Cardiac muscle cell (in vitro differentiated cells and primary cell): ENCODE measurements at places on chromosomes 13 and 19. TPM values are rescaled to one million over a fixed set of nuclear protein-coding genes. Genes with fewer than 3 reads are reported as not detected.

DNA sequence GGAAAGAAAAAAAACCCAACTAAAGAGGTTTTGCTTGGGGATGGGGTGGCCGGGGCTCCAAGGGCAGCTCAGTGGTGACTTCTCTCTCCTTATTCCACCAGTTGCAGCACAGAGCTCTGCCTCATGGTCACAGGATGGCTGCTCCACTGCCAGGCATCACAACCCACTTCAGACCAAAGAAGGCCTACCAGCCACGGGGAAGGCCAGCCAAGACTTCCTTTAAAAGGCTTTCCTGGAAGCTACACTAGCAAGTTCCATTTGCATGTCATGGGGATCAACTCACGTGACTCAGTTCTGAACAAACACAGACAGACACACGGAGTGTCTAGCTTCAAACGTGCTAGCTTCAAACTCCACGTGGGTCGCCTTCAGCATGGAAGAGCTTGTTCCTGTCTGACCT, 13.2 kb upstream of the EIF3G start:
- DNase-seq = no peak

DNA sequence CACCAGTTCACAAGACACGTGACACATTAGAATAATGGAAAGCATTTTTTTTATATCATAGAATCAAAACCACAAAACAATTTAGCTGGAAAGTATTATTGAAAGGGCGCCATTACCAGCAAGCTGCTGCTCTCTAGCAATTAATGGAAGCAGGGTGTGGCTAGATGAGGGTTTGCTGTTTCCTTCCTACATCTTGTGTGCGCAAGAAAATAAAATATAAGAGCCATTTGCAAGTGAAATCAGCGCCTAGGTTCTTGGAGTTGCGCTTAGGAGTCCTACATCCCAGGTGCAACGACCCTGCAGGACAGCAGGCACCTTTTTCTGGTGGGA, 140.9 kb downstream of the ZNF536 start:
- DNase-seq = no peak

- DNase-seq = no peak
Measured at GRCh38 chr19:15534957-15535864, 26.9 kb downstream of the CYP4F22 start.

DNA sequence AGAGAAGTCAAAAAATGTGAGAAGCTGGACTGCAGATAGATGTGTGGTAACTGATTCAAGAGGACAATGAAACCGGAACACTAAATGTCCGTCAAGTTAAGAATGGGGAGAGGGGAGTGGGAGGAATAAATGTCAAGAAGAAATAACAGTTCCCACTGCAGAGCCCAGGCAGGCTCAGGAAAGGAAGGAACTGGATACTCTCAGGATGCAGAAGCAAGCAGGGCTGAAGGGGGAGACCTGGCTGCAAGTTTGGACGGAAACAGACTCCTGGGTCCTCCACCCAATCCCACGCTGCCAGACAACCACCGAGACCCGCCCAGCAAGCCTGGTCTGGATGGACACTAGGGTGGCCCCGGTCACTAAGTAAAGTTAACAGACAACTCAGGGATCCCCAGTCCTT, 18.1 kb downstream of the TUBGCP3 start:
- no peak for DNase-seq

- DNase-seq = no peak
Measured at GRCh38 chr19:5823579-5824281, 15.8 kb downstream of the FUT6 start.

DNA sequence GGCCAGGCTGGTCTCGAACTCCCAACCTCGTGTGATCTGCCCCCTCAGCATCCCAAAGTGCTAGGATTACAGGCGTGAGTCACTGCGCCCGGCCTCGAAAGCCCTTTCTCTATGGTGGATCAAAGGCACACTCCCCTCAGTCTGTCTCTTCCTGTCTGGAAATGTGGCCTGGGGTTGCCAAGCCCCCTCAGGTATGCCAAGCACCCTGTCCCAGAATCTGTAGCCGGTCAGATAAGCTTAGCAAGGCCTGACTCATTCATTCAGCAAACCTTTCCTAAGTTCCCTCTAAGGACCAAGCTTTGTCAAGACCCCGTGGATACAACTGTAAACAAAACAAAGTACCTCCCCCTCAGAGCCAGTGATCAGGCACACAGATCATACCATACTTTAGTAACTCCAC, 14.1 kb downstream of the NUCB1 start:
- no peak for DNase-seq

- no peak for DNase-seq
Measured at GRCh38 chr13:111640006-111640405, 319.6 kb downstream of the TEX29 start.

- no peak for DNase-seq
Measured at GRCh38 chr19:55486043-55486970, 1.3 kb downstream of the NAT14 start.

GRCh38 chr13:39510316-39510695, 92.7 kb downstream of the LHFPL6 start:
- no peak for DNase-seq

- DNase-seq = peak; percentile 74
Measured at GRCh38 chr13:114078461-114079451, 53.7 kb downstream of the RASA3 start.

- DNase-seq = no peak
Measured at GRCh38 chr19:12752056-12752781, 628 bp downstream of the BEST2 start.

- DNase-seq = no peak
Measured at GRCh38 chr13:114237415-114238112, 2.9 kb downstream of the CDC16 start.

DNA sequence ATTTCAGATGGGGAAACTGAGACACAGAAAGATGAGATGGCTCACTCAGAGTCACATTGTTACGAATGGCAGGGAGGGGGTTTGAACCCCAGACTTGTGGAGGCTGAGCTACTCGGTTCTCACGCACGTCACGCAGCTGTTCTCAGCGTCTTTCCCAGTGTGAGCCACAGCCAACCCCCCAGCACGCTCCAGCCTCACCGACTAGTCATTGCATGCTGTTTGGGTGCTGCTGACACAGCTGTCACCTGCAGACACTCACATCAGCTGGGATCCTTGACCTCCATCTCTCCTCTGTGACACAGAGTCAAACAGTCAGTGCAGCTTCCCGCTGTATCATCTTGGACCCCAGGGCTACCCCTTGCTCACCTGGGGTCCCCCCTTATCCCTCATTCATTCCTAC, 2.4 kb upstream of the NCAN start:
- DNase-seq = no peak

DNA sequence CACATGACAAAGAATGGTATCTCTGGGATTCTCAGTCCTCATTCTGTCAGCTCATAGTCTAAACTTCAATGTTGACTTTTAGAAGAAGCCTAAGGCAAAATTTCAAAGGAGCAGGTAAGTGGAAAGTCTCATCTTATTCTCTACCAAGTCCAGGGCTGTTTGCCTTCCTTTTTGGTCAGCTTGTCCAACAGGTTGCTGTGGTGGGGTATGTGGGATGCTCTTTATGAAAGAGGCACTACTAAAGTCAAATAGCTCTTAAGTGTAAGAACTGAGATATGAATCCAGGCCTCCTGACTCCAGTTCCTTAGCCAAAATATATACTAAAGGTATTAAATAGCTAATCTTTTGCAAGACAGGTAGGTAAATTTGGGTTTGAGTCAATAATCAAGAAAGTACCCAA, 540.6 kb upstream of the SPRY2 start:
- no peak for DNase-seq

- DNase-seq = no peak
Measured at GRCh38 chr13:23472189-23472588, 38.7 kb upstream of the SACS start.

- no peak for DNase-seq
Measured at GRCh38 chr19:42201489-42202289, 15.8 kb downstream of the DEDD2 start.

GRCh38 chr13:36417331-36417730, 15.0 kb upstream of the CCNA1 start:
- no peak for DNase-seq

DNA sequence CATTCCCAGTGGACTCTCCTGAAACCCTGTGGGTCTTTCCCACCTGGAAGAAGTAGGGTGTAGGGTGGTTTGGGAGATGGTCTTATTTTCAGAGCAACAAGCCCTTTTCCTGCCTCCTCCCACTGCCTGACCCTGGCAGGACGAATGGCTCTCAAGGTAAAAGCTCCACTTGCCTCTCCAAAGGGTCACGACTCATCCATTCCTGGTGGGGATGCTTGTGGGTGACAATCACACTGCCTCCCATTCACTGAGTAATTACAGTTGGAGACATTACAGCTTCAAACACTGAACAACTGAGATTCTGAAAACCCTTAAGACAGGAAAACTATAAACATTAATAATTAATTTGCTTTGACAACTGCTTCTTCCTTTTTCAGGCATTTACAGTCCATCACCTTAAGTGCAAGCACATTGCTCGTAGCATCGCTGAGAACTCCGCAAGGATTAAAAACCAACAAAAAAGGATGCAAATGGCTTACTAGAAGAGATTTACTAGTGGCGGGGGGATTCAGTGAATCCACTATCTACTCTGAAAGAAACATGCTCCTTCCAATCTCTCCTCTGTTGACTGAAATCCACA, 199.6 kb upstream of the IRS2 start:
- no peak for DNase-seq

GRCh38 chr19:32203161-32203560, 142.2 kb upstream of the ZNF507 start:
- DNase-seq = no peak

- DNase-seq = no peak
Measured at GRCh38 chr19:55339889-55340783, 460 bp downstream of the KMT5C start.

- DNase-seq = no peak
Measured at GRCh38 chr13:59789558-59789957, 374.2 kb downstream of the DIAPH3 start.

- DNase-seq = no peak
Measured at GRCh38 chr19:31910224-31910623, 435.2 kb upstream of the ZNF507 start.

DNA sequence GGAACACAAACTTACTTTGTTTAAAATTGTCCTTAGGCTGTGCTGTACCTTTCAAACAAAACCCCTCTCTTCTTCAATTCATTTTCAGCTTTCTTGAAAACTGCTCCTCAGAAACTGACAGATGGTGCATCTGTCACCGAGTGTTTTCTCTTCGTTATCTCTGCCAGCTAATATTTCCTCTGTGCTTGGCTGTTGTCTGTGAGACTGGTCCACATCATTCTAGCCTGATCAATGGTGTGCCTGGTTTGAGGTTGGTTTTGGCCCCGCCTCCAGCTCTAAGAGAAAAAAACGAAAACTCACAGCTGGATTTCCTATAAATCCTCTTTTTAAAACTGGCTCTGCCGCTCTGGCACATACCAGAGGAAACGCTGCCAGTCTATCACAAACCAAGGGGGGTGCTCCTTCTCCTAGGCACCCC, 79.7 kb downstream of the STARD13 start:
- no peak for DNase-seq

GRCh38 chr13:42038661-42039456, 9.6 kb upstream of the DGKH start:
- no peak for DNase-seq

GRCh38 chr13:44301639-44302015, 72.0 kb upstream of the SERP2 start:
- no peak for DNase-seq

- DNase-seq = no peak
Measured at GRCh38 chr19:57747472-57747807, 825 bp downstream of the ZNF776 start.

DNA sequence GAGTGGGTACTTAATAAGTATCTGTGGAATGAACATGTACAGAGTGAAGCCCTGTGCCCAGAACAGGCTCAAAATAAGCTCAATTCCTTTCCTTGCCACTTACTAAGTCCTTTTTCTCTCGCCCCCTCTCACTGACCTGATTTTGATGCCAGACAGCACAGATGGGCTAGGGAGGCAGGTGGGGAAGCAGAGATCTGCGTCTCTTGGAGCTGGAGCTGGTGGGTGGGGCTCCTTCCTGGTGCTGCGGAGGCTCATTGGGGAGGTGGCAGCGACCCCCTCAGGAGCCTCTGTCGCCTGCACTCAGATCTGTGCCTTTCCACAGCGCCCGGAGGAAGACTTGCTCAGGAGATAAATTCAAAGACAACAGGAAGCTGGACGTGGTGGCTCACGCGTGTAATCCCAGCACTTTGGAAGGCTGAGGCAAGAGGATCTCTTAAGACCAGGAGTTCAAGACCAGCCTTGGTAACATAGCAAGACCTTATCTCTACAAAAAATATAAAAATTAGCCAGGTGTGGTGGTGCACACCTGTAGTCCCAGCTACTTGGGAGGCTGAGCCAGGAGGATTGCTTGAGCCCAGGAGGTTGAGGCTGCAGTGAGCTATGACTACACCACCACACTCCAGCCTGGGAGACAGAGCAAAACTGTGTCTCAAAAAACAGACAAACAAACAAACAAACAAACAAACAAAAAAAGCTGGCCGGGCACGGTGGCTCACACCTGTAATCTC, 14.6 kb downstream of the AKT2 start:
- DNase-seq = no peak

DNA sequence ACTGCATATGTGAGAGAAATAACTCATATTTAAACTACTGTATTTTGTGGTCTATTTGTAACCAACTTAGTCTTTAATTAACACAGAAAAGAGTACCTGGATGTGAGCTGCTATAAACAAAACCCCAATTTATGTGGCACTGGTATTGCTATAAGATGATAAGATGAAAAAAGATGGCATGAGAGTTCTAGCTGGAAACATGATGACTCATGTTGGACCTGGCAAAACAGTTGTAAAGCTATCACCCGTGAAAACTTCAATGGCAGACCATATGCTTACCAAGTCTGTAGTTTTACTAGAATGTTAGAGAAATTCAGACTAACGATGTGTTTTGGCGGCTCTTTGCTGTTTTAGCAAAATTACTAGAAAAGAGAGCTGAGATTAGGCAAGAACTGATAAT, 69.6 kb upstream of the PCDH9 start:
- no peak for DNase-seq

DNA sequence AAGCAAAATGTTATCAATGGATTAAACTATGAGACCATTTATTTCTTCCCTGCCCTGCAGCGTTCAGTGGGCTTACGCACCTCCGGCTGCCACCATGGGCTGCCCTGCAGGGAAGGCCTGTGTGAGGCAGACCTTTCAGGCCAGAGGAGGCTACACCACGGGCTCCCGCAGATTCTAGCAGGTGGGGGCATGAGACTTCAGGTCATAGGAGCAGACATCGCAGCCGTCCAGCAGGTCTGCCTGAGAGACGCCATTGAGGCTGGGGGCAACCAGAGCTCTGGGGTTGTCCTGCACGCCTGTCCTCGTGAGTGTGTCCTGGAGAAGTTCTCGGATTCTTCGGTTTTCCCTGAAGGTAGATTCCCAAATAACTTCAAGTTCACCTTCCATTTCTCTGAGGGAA, 9.4 kb upstream of the SLC7A9 start:
- DNase-seq = no peak

RAB3A gene
- 11.3 and 13.0 TPM in 2 replicates for total RNA-seq

B3GNT8 gene
- total RNA-seq = 4.9 and 6.8 TPM in 2 replicates

CLIP3 gene
- total RNA-seq = 7.1 and 10.9 TPM in 2 replicates

PABPC3 gene
- 0.04 TPM in 1 of 2 replicates, not detected in the other for total RNA-seq

VSTM2B gene
- total RNA-seq = 0.39 TPM in 1 of 2 replicates, not detected in the other

METTL21C gene
- total RNA-seq = not detected in 2 replicates

LIM2 gene
- not detected in 2 replicates for total RNA-seq

MYBPC2 gene
- 0.04 and 0.18 TPM in 2 replicates for total RNA-seq

ZNF580 gene
- 78.4 and 84.9 TPM in 2 replicates for total RNA-seq

MEF2B gene
- 0.18 TPM in 1 of 2 replicates, not detected in the other for total RNA-seq

ZNF627 gene
- 19.9 and 23.0 TPM in 2 replicates for total RNA-seq
